SK-N-DZ (cell line): ENCODE measurements at places on chromosomes 4 and X.

DNA sequence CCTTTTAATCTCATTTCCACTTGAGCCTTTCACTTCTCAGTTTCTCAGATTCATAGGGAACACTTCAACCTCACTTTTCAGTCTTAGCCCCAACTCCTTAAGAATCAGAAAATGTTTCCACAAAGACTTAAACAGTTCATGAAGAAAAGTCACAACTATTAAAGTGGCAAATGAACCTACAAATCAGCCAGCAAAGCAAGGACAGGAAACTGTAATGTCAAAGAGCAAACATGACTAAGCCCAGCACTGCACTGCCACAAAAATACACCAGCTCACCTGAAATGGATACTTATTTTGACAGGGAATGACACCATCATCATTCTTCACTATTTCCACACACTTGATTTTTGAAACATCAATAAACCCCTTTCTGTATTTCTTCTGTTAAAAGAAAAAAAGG, 41.8 kb upstream of the TXK start:
- no peak for DNase-seq

DNA sequence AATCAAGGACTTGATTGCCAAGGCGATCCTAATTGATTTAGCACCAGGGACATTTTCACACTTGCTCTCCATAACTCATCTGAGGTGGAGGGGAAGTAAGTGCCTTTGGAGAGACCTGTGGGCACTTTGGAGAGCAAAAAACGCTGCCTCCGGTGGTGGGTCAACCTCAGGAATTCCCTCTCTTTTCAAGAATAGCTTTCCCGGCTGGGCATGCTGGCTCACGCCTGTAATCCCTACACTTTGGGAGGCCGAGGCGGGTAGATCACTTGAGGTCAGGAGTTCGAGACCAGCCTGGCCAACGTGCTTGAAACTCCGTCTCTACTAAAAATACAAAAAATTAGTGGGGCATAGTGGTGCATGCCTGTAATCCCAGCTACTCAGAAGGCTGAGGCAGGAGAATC, 49.2 kb downstream of the PRPS1 start:
- no peak for DNase-seq

DNA sequence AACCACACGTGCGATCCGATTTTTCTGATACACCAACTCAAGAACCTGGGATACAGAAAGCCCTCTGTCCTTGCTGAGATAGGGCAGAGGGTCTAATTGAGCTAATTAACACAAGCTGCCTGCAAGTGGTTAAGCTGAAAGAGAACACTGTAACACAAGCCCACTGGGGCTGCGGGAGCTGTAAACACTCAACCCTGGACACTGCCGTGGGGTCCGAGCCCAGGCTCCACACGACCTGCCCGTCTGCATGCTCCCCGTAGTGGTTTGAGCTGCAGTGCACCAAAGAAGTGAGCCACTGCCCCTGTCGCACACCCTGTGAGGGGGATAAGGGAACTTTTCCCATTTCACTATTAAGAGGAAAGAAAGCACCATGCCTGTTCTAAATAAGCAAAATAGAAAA, 54.6 kb downstream of the SPANXN3 start:
- no peak for DNase-seq

DNA sequence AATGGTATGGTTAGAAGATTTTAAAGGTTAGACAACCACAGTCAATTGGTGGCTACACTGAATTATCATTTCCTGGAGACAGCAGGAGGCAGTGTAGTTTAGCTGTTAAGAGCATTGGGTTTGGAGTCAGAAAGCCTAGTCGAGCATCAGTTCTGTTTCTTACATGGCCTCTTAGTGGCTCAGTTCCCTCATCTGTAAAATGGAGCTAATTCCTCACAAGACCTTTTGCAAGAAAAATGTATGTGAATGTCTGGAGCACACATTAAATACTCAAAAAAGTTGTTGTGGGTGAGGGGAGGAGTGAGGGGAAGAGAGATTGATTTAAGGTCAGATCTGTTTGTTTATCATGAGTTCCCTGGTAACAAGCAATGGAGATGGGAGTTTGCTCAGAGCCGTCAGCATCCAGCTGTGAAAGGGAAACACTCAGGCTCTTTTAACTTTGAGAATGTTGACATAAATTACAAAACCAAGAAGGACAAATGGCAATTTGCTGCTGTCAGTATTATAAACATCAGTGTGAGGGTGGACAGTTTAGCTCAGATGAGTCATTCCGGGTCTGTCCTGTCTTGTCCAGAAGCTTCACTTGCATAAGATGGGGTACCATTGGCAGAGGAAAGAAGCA, 98.2 kb upstream of the PGRMC2 start:
- no peak for DNase-seq

GRCh38 chrX:48156014-48156413, 25.6 kb downstream of the SPACA5B start:
- no peak for DNase-seq

DNA sequence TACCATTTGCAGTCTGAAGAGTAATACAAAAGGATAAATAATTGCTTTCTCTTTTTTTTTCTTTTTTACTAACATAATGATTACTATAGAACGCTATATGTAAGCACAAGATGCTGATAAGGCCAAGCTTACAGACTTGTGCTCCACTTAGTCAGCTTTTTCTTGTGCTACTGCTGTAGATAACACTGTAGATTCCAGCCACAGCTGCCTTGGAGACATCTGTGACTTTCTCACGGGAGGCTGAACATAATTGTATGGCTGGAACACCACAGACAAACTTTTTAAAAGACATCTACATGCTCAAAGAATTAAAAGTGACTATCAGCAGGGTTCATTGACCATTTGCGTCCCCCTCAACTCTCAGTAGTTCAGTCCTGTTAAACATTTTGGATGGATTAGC, 381.7 kb upstream of the AMOT start:
- DNase-seq = no peak

DNA sequence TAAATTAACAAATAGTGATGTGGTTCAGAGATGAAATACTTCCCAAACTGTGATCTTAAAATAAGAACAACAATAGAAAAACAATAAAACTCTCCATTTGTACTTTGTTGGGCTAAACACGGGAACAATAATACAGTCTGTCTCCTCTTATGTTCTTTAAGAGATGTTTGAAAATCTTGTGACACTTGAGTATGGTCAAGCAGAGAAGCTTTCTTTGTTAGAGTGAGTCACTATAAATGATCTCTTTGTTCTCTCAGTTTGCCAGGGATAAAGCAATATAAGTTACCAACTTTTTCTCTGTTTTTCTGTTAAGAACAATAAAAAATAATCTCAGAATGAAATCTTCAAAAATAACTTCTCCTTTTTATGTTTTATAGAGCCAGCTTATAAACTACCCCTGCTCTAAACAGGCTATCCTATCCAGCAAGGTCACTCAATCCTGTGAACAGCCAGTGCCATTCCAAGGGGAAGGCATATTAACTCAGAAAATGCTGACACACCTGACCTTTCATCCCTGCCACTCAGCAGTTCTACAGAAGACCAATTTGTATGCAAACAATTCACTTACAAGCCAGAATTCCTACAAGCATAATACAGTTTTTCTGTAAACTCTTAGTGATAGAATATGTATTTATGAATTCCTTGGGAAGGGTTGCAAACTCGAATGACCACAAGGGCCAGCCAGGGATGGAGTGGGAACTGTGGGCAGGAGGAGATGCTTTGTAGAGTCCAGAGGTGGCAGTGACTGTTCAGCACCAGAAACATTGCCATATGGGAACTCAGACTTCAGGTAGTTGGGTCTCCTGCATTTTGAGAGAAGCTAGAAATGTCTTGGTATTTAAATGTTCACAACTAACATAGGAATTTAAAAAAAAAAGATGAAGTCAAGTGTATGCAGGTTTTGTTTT, 52.2 kb downstream of the AFM start:
- DNase-seq = no peak

GRCh38 chr4:183399616-183400015, 44.8 kb upstream of the CDKN2AIP start:
- DNase-seq = no peak

- no peak for DNase-seq
Measured at GRCh38 chr4:8922481-8922880, 50.8 kb upstream of the HMX1 start.

- no peak for DNase-seq
Measured at GRCh38 chr4:14767142-14767541, 235.1 kb upstream of the CPEB2 start.

DNA sequence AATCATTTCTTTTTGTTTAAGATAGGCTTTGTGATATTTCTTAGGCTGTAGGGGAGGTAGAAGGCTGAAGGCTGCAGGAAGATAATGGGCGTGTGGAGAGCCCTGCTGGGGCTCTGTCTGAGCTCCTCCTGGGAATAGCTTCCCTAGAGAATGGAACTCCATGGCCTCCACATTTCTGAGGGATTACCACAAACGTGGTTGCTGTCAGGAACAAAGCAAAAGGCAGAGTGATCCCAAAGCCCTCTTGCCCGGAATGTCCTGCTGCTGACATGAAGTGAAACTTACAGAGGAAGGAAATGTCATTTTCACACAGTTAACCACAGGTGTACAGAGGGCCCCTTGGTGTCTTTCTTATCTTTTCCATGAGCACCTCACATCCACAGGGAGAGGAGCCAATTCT, 89.3 kb downstream of the DDIT4L start:
- no peak for DNase-seq

GRCh38 chr4:114603497-114603896, 4.9 kb downstream of the UGT8 start:
- DNase-seq = no peak

- no peak for DNase-seq
Measured at GRCh38 chrX:138718941-138719340, 7.4 kb upstream of the FGF13 start.

DNA sequence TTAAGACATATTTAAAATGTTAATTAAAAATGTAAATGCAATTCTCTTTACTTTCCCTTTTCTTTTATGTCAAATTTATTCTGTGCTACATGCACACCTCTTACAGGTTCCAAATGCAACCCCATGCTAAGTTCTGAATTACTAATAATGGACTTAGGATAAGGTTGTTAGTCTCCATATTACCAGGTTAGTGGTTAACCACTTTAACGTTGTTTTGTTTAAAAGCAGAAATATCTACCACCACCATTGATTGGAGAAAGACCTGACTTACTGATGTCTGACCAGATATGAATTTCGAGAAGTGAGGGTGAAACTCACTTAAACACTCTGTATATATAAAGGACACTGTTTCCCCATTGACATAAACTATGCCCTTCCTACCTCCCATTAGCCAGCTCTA, 6.9 kb upstream of the TRPC3 start:
- DNase-seq = no peak

DNA sequence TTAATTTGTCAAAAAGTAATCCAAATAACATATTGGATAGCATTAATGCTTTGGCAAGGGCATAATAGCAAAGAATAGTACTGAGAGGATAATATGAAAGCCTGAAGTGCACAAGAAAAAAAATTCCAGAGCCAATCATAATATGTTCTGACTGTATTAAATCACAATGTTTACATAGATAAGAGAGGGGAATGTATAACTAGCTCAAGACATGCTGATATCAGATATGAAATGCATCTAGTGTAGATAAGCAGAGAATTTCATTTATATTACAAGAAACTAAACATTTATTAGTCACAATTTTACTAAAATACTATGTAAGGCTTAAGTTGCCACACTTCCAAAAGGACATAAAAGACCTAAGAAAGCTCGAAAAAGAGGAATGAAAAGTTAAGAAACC, 193.3 kb downstream of the BANK1 start:
- DNase-seq = no peak

DNA sequence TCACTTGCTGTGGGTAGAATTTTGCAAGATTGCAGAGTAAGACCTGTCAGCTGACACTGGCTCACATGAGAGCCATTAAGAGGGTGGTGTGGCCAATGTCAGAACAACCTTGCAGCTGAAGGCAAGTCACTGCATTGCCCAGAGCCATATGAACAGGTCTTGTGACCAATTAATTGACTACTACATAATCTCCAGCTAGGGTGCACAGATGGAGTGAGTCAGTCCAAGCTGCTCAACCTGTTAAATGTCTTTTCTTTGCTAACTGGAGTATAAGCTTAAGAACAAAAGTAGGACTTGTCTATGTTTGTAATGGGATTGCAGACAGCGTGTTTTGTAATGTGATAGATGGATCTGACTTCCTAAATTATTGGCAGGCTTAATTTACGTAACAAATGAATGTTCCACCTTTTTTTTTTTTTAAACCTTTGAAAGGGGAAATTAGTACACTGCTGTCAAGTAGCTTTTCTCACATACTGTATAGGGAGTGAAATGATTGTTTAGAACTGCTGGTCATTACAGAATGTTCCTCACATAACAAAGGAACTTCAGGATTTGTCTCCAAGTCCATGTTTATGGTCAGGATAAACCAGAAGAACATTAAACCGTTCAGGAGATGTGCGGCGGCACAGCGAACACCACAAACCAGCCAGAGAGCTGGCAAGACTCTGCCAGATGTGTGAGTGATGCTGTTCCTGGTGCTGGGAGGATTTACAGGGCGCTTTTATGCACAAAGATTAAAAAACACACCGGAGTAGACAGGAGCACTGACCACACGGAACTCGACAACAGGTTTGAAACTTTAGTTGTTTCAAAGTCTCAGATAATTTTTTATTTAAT, 37.0 kb downstream of the FNIP2 start:
- peak; percentile 83 for DNase-seq

GRCh38 chr4:93748373-93749291, 79.9 kb upstream of the ATOH1 start:
- no peak for DNase-seq

- DNase-seq = peak; percentile 32
Measured at GRCh38 chrX:17590892-17591740, 146.2 kb upstream of the SCML1 start.

DNA sequence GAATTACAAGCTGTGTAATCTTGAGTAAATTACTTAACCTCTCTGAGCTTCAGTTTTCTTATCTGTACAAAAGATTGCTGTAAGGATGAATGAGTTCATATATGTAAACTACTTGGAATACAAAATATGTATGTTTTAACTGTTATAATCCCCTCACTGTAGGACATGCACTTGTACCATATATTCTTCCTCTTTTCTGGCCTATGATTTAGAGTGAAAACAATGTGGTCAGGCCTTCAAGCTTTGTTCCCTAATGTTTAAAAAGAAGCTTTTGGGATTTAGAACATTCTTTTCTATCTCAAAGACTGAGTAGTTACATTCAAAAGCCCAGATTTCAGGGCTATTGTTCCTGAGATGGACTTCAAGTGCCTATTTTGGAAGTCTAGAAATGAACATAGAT, 26.7 kb upstream of the GPRIN3 start:
- DNase-seq = no peak

- DNase-seq = no peak
Measured at GRCh38 chr4:3374667-3375066, 67.1 kb upstream of the HGFAC start.

- no peak for DNase-seq
Measured at GRCh38 chr4:69489856-69490255, 5.8 kb downstream of the UGT2B4 start.

DNA sequence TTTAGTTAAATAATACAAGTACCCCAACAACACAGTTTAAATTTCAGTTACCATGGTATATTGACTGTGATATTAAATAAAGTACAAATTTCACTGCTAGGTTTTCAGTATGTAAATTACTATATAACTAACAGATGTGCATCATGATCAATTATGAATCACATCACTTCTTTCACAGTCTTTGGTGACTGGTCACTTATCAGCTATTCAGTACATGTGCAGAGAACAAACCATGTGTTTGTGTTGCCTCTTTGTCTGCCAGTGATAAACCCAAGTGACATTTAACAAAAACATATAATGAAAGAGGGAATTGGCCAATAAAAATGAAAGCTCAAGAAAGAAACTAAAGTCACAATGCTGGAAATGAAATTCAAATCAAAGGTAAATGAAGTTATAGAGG, 249.3 kb downstream of the CHIC1 start:
- no peak for DNase-seq

GRCh38 chr4:85367815-85368214, 107.1 kb upstream of the ARHGAP24 start:
- DNase-seq = no peak
